ENCODE measurements at places on chromosomes 1 and 21. TPM values are rescaled to one million over a fixed set of nuclear protein-coding genes. Genes with fewer than 3 reads are reported as not detected.

CFHR3 gene
- total RNA-seq, result not detected

NR5A2 gene
- total RNA-seq, result 0.07 TPM

AHDC1 gene
- 22.4 TPM for total RNA-seq

RPTN gene
- total RNA-seq, result not detected

RXRG gene
- total RNA-seq, result not detected

- no peak for DNase-seq
- no peaks in the 10 kb centered on the region for H3K4me1 ChIP-seq
- no peak overlapping the region for H3K27ac ChIP-seq
- no peak overlapping the region for H3K4me3 ChIP-seq
- H3K27me3 ChIP-seq, result peaks cover 9% of the 10 kb centered on the region
Measured at GRCh38 chr1:85224734-85225623, 24.2 kb upstream of the SYDE2 start.

DNA sequence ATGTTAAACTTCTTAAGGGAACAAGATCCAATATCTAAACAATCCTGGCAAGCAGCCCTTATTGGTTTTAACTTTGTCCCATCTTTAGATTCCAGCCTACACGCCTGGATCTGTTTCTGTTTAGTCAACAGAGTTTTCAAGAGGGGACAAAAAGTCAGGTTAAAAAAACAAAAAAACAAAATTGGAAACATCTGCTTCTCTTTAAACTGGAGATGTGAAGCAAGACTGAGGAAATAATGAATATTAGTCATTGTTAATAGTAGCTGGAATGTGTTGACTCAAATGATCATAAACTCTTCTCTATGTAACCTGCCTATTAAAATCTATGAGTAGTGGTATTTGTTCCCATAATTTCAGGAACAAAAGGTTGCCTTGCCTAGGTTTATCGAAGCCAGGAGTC lies 55.0 kb downstream of the NID1 start:
- H3K4me1 ChIP-seq, result no peaks in the 10 kb centered on the region
- no peaks in the 10 kb centered on the region for H3K36me3 ChIP-seq
- no peak overlapping the region for H3K4me3 ChIP-seq
- no peak overlapping the region for H3K27ac ChIP-seq
- H3K27me3 ChIP-seq, result no peaks in the 10 kb centered on the region

DNA sequence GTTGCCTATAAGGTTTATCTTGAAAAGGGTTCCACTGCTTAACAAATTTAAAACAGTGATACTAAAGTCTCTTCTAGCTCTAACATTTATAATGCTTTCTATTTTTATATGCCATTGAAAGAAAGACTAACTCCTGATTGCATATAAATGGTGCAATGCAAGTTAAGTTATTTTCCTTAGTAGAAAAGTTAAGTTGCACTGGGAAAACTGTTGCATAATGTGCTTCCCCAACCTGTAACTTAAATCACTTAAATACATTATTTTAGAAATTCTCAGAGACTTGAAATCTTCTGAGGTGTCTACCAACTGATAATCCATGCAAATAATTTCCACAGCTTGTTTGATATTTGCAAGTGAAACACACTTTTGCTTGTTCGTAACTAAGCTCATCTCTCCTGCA lies 175.0 kb upstream of the HMCN1 start:
- peaks cover 27% of the 10 kb centered on the region for H3K4me1 ChIP-seq
- no peak overlapping the region for H3K4me3 ChIP-seq
- no peaks in the 10 kb centered on the region for H3K36me3 ChIP-seq
- no peak for DNase-seq

DNA sequence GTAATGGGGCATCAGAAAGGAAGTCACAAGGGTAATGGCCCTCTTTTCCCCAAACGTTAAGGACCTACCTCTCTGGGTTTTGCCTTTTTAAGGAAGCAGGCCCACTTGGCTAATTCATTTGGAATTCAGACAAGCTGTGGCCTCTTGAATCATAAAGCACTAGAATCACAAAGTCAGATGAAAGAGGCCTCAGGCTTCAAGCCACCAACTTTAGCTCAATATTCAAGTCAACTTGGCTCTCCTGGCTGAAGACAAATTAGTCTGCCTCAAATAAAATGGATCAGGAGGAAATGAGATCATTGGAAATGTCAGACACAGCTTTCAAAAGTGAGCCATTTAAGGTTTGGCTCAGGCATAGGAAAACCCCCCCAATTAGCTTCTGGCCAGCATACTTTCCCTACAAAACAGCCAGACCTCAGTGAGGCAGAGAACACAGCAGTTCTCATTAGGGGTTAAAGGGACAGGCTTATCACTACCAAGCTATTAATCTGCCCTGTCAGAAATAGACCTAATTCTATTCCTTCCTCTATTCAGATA lies 34.3 kb downstream of the SLC35D1 start:
- no peaks in the 10 kb centered on the region for H3K27me3 ChIP-seq
- peaks cover 55% of the 10 kb centered on the region for H3K36me3 ChIP-seq
- H3K4me1 ChIP-seq, result no peaks in the 10 kb centered on the region
- H3K4me3 ChIP-seq, result no peak overlapping the region

- no peak overlapping the region for H3K4me3 ChIP-seq
- no peak overlapping the region for H3K27ac ChIP-seq
- no peak for DNase-seq
- no peaks in the 10 kb centered on the region for H3K36me3 ChIP-seq
Measured at GRCh38 chr1:16020325-16020724, 1.5 kb upstream of the CLCNKA start.

DNA sequence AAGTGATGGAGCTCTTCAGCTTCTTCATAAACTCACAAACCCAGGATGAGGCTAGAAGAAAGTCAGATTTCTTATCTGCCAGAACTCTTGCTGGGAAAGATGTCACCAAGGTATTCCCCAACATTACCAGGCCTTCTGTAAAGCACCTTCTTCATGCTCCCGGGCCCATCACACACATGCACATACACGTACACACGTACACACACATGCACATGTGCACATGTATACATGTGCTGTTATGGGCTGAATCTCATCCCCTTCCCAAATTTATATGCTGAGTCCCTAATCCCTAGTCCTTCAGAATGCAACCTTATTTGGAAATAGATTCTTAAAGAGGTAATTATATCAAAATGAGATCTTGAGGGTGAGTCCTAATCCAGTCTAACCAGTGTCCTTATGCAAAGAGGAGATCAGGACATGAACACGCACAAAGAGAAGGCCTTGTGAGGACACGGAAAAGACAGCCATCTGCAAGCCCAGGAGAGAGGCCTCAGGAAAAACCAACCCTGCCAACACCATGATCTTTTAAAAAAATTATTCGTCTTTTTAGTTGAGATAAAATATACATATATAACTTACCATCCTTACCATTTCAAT lies 76.4 kb upstream of the LYST start:
- no peak overlapping the region for H3K4me3 ChIP-seq
- no peak for DNase-seq
- H3K27me3 ChIP-seq, result no peaks in the 10 kb centered on the region
- H3K27ac ChIP-seq, result no peak overlapping the region
- H3K36me3 ChIP-seq, result no peaks in the 10 kb centered on the region

- no peak for DNase-seq
- H3K36me3 ChIP-seq, result no peaks in the 10 kb centered on the region
- no peak overlapping the region for H3K4me3 ChIP-seq
- peaks cover 4% of the 10 kb centered on the region for H3K4me1 ChIP-seq
Measured at GRCh38 chr1:209689477-209689876, 14.3 kb downstream of the G0S2 start.

DNA sequence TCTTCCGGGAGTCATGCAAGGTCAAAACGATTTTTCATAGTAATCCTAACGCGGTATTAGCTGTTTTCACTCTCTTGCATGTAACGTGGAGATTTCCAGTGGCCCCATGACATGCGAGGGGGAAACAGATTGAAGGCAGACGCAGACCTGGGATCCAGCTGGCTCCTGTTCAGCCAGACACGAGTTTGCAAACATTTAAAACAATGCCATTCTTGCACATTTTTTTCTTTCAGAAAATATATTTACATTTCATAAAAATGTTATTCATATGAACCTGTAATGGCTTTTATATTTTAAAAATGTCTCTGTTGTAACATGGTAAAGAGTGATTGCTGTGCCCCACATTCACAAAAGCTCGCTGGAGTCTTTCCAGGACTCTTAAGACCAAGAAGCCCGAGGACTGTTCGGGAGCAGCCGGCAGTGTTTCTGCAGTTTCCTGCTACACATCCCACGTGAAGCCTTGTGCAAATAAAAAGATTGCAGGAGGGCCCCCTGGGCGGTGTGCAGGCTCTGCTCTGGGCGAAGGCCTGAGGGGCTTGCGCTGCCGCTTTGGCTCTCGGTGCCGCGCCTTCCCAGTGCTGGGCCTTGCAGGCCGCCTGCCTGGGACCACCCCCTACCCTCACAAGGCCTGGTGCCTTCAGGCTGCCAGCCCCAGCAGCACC lies 184.9 kb downstream of the DYRK1A start:
- no peak for DNase-seq
- H3K27ac ChIP-seq, result no peak overlapping the region
- H3K36me3 ChIP-seq, result no peaks in the 10 kb centered on the region

- H3K36me3 ChIP-seq, result peaks cover 30% of the 10 kb centered on the region
- no peak overlapping the region for H3K27ac ChIP-seq
- H3K4me3 ChIP-seq, result no peak overlapping the region
Measured at GRCh38 chr1:37940299-37940947, 6.4 kb downstream of the INPP5B start.

DNA sequence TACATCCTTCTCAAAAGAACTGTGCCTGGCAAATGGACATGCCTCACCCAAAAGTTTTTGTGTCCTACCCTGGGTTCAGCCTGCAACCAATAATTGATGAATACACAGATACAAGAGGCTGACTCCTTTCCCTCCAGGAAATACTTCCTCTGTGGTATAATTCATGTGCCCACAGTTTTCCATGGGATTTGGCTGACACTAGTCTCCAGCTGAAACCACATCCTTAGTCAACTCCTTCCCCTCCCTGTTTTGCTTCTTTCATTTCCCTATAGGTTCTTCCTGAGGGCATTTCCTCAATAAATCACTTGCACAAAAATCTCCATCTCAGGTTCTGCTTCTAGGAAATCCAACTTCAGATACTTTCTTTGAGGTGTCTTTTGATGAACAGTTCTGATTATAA lies 436.6 kb upstream of the C1orf87 start:
- no peak for DNase-seq
- H3K4me1 ChIP-seq, result no peaks in the 10 kb centered on the region
- no peaks in the 10 kb centered on the region for H3K36me3 ChIP-seq
- H3K27ac ChIP-seq, result no peak overlapping the region

DNA sequence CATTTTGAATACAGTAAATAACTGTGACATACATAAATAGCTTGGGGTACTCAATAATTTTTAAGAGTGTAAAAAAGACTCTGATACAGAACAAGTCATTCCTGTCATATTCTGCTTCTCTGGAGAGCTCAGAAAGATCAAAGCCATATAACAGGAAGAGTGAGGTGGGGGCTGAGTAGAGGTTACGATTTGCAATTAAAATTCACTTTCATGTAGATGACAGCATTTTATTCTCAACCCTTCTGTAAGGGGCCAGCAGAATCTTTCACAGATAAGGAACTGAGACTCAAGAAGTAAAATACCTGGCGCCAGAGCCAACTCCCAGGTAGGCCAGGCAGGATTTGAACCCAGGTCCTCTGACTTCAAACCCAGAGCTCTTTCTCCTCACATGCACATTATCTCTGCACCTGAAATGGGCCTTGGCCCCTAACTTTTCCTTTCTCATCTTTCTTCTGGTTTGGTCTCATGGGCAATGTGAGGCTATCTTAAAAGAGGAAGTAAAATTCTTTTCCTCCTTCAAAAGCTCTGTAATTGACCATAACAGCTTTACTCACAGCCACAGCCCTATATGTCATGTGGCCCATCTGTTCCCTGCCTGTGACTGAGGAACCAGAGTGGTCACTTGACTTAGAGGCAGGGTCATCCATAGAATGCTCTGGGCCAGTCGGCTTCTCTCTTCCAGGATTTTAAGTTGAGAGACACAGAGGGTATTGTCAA lies 80.9 kb upstream of the SYT6 start:
- H3K4me3 ChIP-seq, result no peak overlapping the region
- peaks cover 10% of the 10 kb centered on the region for H3K27me3 ChIP-seq
- H3K27ac ChIP-seq, result no peak overlapping the region
- H3K36me3 ChIP-seq, result no peaks in the 10 kb centered on the region

DNA sequence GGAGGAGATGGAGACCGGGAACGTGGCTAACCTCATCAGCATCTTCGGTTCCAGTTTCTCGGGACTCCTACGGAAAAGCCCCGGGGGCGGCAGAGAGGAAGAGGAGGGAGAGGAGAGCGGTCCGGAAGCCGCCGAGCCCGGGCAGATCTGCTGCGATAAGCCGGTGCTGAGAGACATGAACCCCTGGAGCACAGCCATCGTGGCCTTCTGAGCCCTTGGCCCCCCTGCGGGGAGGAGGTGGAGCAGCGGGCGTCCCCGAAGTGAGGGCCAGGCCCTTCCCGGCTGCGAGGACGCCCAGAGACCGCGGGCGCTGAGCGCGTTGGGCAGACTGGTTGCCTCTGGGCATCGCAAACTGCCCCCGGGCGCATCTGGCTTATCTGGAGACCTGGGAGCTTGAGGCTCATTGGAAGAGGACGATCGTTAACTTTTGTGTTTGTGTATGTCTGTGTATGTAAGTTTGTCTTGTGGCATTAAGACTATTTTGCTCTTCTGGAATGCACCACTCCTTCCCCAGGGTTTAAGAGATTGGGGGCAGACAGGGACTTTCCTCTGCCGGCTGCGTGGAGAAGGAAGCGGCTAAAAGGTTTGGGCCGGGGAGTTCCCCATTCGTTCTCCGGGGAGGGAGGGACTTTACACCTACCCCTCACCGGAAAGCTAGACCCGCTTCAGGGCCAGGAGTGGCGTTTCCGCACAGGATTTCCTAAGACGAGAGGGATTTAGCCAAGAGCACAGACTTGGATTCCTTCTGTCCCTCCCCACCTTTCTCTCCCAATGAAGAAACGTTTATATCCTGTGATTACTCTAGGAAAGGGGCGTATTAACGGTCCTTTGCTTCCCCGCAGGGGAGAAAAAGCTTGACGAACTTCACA lies 1.4 kb downstream of the IER5 start:
- H3K27me3 ChIP-seq, result no peaks in the 10 kb centered on the region
- H3K4me1 ChIP-seq, result peaks cover 58% of the 10 kb centered on the region
- DNase-seq, result peak; percentile 71
- peak overlapping the region; percentile 94 for H3K4me3 ChIP-seq
- peaks cover 55% of the 10 kb centered on the region for H3K36me3 ChIP-seq
- peak overlapping the region; percentile 95 for H3K27ac ChIP-seq

DNA sequence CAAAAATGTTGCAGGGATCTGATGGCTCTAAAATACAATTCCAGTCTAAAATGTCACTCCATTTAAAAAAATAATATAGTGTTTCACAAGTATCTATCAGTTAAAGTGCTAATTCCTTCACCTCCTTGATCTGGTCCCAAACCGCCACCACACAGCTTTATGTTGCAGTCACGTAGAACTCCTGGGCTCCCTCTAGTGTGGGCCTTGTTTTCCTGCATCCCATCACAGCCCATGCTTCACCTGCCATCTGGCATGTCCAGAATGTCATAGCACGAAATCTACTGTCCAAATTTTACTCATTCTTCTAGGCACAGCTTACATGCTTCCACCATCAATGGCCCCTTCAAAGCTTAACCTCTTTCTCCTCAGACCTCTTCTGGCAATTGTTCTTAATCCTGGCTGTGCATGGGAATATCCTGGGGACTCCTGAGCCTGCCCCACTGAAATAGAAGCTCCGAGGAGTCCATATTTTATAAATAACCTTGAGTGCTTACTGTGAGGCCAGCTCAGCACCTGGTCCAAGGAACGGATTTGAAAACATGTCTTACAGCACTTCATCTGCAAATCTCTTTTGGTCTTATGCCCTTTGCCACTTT lies 15.5 kb downstream of the FYB2 start:
- H3K36me3 ChIP-seq, result no peaks in the 10 kb centered on the region
- H3K27me3 ChIP-seq, result peaks cover 5% of the 10 kb centered on the region
- H3K27ac ChIP-seq, result no peak overlapping the region
- no peaks in the 10 kb centered on the region for H3K4me1 ChIP-seq

GRCh38 chr1:109897259-109897955 lies 13.2 kb upstream of the CSF1 start:
- H3K27ac ChIP-seq, result no peak overlapping the region
- H3K27me3 ChIP-seq, result peaks cover 8% of the 10 kb centered on the region
- no peak overlapping the region for H3K4me3 ChIP-seq
- no peak for DNase-seq
- no peaks in the 10 kb centered on the region for H3K36me3 ChIP-seq

All from activated B cell treated with CpG ODN at 0.5 μM for 24 hours (primary cell).